ENCODE measurements at places on chromosomes 1 and 21.

DNA sequence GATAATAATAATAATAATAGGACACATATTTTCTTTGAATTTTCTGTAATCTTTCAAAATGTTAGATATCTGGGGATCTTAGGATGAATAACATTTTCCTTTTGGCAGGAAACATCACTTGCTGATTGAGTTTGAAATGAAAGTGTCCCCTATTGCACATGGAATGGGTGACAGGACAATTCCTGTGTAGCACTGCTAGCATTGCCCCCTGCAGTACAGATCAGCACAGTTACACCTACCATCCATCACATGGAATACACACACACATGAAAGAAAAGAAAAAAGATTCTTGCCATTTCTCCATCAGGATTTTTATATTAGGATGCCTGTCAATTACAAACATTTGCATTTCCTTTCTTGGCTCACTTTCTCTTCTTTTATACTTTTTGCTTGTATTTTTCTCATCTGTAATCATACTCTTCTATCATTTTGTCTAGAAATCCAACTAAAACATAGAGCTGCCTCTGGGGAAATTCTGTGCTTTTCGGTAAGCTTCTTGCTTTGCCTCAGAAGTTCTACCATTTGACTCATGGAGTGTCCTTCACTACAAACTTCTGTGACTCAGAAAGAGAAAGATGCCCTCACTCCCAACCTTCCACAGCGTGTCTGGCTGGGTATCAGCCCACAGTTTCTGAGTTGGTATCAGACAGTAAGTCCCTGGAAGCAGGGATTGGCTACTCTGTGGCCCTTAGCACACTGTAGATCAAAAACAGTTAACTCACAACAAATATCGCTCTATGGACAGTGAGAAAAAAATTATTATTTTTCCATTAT, 641.2 kb downstream of the PTPRC start:
- DNase-seq: no peak

DNA sequence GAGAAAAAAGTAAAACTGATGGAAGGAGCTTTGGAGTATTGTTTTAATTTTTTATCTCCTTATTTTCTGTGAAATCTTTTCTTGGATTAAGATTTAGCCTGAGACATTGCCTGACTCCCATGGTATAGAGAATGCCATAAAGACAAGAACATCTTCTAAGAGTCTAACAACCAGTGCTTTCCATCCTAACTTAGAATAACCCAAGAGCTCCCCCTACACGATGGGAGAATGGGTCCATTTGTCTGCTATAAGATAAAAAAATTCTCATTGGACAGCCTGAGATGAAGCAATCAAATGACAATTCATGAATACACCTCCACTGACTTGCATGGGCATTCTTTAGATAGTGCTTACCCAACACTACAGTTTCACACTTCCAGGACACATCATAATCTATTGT, 478.1 kb downstream of the TTLL7 start:
- no peak for DNase-seq

DNA sequence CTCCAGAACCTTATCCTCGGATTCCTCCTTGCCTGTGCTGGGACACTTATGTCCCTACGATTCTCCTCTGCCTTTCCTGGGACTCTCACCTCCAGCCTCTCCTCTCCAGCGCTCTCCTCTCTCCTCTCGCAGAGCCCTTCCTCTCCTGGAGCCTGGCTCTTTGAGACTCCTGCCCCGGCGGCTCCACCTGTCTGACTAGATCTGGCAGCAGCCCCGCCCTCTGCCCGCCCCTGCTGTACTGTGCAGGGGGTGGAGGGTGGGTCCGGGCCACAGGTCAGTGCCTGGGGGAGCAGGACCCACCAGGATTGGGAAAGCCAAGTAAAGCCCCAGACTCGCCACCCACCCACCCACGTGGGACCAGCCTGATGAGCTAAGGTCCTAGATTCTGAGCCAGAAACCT, 1.6 kb downstream of the ELOVL1 start:
- DNase-seq: no peak

- DNase-seq: no peak
Measured at GRCh38 chr1:53107570-53108322, 34.7 kb downstream of the SLC1A7 start.

GRCh38 chr21:15018382-15018781, 46.4 kb downstream of the NRIP1 start:
- no peak for DNase-seq

GRCh38 chr1:71618191-71618590, 537.4 kb upstream of the ZRANB2 start:
- DNase-seq: no peak

GRCh38 chr1:230048922-230049321, 18.1 kb upstream of the GALNT2 start:
- DNase-seq: no peak

DNA sequence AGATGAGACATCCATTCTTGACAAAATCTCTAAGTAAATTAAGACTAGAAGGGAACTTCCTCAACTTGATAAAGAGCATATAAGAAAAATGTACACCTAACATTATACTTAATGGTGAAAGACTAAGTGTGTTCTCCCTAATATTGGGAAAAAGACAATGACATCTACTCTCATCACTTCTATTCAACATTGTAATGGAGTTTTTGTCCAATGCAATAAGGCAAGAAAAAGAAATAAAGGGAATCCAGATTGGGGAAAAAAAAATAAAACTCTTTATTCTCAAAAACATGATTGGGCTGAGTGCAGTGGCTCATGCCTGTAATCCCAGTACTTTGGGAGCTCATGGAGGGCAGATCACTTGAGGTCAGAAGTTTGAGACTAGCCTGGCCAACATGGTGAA, 131.1 kb upstream of the JUN start:
- no peak for DNase-seq

DNA sequence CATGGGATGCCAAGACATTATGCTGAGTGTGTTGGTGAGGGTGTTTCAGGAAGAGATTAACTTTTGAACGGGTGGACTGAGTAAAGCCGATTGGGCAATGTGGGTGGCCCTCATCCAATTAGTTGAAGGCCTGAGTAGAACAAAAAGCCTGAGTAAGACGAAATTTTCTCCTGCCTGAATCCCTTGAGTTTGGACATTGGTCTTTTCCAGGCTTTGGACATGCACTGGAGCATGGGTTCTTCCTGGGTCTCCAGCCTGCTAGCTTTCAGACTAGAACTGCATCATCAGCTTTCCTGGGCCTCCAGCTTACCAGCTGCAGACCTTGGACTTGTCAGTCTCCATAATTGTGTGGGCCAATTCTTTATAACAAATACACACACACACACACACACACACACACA, 63.6 kb downstream of the NIBAN1 start:
- DNase-seq: no peak

DNA sequence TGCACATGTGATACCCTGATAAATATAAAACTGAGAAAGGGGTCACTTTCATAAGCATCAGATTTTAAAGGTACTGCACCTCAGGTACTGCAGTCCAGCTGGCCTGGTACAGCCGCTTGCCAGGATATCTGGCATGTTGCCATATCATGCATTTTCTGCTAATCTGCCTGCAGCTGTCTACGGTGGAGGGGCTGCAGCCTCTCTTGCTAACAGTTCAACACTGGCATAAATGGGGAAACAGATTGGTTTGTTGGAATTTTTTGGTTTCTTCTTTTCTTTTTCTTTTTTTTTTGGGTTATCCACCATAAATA, 71.5 kb downstream of the MIS18A start:
- no peak for DNase-seq

DNA sequence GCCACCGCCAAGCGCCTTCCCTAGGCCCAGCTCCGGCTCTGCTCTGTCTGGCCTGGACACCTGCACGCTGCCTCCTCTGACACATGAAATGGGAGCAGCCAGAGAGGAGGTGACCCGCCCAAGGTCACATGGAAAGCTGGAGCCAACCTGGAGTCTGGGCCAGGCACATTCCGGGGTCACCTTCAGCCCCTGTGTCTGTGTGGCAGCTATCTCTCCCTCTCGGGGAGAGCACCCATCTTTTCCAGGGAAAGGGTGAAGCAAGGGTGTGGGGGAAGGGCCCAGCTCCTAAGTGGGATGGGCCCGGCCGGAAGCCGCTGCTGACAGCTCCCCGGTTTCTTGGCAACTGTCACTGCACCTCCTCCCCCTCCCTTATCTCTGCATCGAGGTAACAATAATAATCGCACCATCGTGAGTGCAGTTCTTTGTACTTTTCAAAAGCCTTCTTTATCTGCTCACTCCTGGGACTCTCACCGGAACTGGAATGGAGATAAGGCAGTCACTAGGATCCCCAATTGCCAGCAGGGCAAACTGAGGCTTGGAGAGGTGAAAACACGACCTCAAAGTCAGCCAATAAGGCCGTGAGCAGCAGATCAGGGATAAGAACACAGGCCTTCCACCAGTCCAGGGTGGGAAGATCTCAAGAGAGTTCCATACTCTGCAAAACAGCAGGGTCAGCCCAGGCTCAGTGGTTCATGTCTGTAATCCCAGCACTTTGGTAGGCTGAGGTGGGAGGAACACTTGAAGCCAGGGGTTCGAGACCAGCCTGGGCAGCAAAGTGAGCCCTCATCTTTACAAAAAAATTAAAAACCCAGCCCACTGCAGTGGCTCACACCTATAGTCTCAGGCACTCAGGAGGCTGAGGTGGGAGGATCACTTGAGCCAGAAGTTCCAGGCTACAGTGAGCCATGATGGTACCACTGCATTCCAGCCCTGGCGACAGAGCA, 36.9 kb downstream of the RAP1GAP start:
- no peak for DNase-seq

GRCh38 chr1:242585616-242586359, 61.3 kb upstream of the PLD5 start:
- DNase-seq: no peak

DNA sequence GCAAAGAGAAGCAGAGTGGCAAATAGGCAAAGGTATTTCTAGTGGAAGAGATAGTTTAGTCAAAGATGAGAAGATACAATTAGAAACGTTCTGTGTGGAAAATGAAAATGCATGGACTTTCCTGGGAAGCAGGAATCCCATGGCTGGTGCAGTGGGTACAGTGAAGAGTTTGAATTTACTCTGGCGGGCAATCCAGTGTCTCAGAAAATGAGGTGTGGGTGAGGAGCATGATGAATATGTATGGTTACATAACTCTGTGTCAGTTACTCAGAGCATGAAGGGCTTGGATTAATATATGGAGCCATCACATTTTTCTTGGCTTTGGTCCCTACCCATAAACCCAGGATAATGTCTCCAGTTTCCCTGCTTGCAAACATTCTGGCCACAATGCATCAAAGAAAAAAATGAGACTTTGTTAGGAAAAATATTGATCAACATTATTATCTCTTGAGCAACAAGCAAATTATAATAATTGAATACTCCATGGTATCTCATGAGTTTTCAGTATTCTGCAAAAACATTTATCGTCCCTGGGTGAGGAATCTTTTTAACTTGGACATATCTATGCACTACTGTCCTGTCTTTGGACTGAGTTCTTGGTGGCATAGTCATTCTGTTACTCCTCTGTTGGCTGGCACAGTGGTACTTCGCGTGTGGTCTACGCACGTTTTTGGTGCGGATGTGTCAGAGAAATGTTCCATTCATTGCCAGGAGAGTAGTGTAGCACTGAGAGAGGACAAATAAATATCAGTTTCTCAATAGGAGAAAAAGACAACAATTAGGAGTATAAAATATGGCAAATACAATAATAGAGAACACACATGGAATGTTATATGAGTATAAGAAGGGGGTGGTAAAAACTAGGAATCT, 173.7 kb upstream of the C1orf105 start:
- no peak for DNase-seq

GRCh38 chr1:14681182-14681581, 82.7 kb downstream of the KAZN start:
- no peak for DNase-seq

- DNase-seq: no peak
Measured at GRCh38 chr1:209485751-209486150, 97.8 kb upstream of the CAMK1G start.

- peak; percentile 28 for DNase-seq
Measured at GRCh38 chr1:212237651-212238050, 47.6 kb upstream of the PPP2R5A start.

DNA sequence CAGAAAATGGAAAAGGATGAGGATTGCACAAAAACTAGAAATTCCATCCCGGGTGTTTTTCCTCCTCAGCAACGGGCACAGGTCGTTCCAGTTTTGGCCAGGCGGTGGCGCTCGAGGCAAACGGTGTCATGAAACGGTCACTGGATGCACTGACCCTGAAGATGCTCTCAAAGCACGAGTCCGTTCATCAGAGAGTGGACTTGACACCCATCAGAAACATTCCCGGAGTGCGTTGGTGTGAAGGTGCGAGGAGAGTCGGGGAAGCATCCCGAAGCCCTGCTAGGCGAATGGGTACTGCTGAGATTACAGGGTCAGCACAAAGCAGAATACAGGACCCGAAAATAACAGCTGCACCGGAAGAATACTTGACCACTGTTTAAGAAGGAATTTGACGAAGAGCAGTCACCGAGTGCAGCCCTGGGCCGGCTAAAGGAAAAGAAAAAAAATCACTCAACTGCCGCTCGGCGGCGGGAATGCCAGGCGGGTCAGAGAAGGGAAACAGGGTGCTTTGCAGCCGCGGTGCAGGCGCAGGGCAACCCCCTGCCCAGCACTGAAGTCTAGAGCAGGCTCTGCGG, 71.7 kb upstream of the ETS2 start:
- peak; percentile 71 for DNase-seq

DNA sequence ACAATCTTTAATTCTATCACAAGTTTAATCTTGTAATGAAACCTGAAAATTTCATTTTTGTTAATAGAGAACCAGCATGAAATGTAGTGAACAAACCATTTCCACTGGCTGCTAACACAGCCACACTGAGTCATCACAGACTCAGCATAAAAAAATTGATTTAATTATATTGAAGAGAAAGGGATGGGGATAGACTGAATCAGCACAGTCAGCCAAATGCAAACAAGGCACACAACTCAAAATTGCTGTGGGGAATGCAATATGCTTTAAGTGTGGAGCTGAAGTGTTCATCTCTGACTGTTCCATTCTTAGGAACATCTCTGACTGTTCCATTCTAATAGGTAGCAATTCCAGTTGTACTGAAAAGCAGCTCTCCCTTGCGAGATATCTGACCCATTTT, 299.8 kb downstream of the MRPL39 start:
- DNase-seq: no peak

- DNase-seq: no peak
Measured at GRCh38 chr1:204959374-204959773, 83.6 kb upstream of the CNTN2 start.

GRCh38 chr1:164886101-164886500, 327.1 kb downstream of the PBX1 start:
- DNase-seq: no peak

GRCh38 chr1:163197022-163197421, 5.7 kb downstream of the RGS5 start:
- no peak for DNase-seq
